ENCODE measurements at places on chromosomes 5 and 9.

GRCh38 chr9:92132501-92132900 is 17.3 kb upstream of the SPTLC1 start:
- DNase-seq, result no peak

DNA sequence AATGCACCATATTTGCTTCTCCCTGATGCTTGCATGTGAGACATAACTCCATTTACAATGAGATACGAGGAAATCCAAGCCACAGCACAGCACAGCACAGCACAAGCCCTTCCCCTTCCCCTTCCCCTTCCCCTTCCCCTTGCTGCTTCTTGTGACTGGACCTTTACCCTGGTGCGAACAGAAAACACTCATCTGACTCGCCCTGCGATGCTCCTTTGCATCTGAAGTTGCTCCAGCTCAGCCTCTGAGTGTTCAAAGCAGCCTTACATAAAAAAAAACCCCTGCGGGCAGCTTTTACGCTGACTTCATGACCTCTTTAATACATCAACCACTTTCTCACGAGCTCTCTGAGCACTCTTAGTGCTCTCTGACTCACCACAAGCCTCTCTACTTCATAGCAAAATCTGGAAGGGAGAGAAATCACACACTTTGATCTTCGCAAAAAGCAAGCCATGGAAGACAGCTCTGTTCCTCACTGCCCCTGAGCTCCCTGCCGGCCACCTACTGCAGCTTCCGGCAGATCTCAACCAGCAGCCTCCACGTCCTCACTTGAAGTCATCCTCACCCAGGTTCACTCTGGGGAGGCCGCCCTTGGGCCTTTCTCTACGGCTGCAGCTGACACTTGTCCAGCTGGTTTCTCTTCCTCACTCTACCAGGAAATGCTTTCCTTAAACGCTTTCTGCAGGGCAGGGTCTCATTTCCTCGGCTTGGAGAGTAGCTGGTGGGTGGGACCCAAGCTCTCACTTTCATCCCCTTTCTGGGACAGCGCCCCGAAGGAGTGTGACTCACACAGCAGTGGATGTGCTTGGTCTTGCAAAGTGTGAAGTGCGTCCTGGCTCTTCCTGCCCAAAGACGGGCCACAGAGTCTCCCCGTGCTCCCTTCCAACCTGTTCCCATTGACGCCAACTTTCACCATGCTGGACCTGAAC is 5.3 kb downstream of the SLC34A1 start:
- no peak for DNase-seq

DNA sequence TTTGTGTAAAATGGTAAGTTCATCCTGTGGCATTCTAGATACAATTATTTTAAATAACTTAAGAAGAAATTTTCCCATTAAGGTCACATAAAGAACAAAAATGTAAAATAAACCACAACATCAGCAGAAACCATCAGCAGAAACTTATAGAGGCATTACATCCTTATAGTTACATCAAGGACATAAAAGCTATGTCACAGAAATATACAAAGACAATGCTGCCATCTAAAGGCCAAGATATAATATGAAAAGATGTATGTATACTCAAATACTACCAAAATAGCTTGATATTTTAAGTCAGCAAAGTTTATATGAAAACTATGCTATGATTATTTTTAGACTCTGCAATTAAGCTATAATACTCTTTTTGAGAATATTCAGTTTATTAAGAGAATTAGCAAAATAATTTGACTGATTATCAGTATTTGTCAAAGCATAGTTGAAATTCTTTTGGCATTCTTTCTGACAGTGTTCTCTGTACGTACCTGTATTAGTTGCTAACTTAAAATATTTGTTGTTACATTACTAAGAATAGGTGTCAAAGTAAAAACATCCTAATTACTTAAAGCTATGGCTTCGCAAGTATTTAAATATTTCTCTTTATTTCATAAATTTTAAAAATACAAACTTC is 36.2 kb downstream of the FBXL17 start:
- no peak for DNase-seq

GRCh38 chr5:157347301-157348048 is 81.6 kb downstream of the CYFIP2 start:
- no peak for DNase-seq

- DNase-seq, result no peak
Observed at GRCh38 chr9:86983620-86984259, 36.4 kb upstream of the GAS1 start.

DNA sequence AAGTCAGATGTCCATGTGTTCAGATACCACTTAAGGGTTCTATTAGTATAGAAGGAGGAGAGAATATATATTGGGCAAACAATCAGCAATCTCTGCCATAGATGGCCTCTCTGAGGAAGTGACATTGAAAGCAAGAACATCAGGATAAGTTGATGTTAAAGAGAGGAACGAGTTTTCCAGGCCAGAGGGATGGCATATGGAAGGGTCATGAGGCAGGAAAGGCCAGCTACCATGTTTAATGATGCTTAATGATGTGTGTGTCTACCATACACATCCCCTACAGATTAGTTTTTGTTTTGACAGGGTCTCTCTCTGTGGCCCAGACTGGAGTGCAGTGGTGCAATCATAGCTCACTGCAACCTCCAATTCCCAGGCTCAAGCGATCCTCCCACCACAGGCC is 63.0 kb downstream of the PTTG1 start:
- DNase-seq, result no peak

- DNase-seq, result no peak
Observed at GRCh38 chr9:132590318-132591182, 8.1 kb downstream of the BARHL1 start.

DNA sequence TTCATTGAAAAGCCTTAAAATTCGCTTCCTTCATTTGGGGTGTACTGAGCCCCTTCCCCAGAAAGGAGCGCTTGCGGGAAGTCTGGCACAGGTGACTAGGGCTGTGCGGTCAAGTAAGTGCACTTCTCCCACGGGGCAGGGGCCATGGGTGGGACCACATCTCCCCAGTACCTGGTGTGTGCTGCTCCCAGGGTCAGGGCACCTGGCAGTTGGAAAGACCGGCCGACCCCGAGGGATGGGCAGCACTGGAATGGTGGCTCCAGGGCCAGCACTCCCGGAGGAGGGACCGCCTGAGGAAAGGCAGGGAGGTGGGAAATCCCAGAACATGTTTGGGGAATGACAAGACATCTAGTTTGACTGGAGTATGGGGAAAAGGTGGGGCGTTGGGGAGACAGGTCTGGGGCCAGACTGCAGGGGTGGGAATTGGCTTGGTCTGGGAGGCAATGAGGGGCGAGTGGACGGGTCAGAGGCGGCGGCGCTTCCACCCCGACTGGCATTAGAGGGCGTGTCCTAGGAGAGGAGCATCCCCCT is 727 bp upstream of the GLIPR2 start:
- no peak for DNase-seq

DNA sequence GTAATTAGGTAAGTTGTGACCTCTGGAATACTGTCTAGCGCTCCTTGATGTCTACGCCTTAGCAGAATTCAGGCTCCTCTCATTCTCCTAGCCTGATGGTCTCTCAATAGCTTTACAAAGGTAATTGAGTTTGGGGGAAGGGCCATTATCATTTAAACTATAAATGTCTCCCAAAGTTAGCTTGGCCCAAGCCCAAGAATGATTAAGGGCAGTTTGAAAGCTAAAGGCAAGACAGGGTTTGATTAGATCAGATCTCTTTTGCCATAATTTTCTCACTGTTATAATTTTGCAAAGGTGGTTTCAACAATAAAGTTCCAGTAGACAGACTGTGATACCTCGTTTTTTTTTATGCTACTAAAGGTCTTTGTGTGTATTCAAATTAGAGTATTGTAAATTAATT is 3.7 kb upstream of the SLC30A5 start:
- DNase-seq, result no peak

GRCh38 chr9:127161081-127161624 is 38.7 kb upstream of the ANGPTL2 start:
- DNase-seq, result no peak

- DNase-seq, result no peak
Observed at GRCh38 chr5:135827965-135828781, 6.3 kb upstream of the SLC25A48 start.

DNA sequence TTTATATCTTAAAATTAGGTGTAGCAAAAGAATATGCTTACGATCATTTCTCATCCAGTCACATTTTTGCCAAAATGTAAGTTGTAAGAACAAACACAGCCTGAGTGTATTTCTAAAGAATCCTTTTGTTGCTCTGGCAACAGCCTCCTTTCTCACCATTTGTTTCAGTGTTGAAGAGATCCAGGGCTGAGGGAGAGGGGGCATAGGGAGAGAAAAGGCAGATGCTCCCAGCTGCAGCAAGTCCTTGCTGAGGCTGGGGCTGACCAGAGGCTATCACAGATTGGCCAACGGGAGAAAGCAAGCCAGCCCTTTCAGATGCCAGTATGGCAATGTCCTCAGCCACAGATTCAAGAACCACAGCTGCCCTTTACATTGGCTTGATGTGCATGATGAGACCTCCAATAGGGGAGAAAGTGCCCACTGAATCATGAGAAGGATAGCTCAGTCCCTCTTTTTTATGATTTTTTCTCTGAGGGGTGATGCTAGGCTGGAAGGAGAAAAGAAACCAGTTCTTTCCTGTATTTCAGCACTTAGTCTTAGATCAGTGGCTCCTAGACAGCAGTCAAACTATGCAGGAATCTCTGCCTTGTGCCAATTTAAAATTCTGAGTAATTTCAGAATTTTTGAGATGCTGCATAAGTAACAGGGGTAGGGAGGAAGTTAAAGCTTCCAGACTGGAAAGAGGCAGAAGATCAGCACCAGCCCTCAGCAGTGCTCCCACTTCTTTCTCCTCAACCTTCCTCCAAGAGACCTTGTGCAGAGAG is 142.1 kb downstream of the LHFPL2 start:
- no peak for DNase-seq

- DNase-seq, result no peak
Observed at GRCh38 chr5:54669285-54669684, 151.7 kb downstream of the SNX18 start.

DNA sequence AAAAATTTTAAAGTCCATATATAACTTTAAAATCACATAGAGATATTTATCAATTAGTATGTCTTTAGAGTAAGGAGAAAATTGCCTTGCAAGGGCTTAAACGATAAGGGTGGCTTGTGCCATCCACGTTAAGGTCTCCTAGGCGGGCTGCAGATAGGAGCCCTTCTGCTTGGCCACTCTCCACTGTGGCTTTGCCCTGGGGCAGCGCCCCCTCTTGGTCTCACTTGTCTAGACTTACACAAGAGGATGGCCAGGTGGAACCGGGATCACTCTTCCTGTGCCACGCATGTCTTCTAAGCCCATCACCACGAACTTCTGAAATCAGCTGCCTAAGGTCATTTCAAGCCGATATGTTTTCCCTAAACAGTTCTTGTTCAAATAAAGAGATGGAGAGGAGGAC is 2.9 kb downstream of the FPGS start:
- DNase-seq, result no peak

DNA sequence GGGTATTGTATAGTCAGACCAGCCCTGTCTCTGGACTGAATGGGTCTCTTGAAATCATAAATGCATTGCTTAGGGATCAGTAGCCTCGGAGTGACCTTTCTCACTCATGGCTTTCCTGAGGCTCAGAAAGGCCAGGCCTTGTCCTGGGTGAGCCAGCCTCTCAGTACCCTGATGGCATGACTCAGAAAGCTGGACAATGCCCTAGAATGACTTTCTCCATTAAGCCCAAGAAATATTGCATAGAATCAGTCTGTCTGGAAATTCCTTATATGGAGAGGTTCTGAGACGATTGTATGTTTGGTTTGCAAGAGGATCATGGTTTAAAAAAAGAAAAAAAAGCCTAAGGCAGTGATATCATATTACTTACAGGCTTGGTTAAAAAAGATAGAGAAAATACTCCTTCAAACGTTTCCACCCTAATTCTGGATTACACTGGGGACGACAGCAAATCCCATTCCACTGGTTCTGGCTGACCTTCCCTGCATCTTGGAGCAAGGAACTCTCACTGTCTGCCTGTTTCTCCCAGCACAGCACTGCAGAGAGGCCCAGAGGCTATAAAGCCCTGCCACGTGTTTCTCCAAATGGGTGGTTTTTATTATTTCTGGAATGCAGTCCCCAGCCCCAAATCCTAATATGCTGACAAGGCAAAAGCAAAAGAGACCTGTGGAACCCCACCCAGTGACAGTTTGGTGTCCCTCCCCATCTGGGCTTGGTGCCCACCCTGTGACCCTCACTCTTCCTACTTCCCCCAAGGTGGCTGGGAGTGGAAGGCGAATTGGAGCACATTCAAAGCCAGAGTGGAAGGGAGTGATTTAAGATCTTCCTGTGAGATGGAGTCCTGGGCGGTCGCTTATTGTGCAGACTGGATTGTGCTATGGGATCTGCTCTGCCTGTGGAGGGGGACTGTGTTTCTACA is 34.4 kb downstream of the MAP1B start:
- no peak for DNase-seq

DNA sequence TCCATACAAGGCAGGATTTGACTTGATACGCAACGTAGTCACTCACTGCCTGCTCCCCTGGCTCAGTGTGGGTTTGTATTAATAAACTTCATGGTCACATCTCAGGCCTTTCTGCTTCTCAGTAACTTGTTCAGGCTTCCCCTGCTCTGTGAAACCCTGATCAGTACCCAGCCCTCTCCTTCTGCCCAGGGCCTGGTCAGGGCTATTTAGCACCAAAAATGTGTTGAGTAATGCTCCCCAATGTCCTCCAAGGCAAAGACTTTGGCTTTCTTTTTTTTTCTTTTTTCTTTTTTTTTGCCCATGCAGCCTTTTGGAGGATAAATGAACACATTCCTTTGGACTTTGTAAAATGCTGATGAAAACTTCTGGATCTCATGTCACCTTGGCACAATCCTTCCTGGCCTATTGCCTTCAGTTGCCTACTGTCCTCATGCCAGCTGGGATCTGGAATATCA is 399.2 kb upstream of the KLF4 start:
- no peak for DNase-seq

DNA sequence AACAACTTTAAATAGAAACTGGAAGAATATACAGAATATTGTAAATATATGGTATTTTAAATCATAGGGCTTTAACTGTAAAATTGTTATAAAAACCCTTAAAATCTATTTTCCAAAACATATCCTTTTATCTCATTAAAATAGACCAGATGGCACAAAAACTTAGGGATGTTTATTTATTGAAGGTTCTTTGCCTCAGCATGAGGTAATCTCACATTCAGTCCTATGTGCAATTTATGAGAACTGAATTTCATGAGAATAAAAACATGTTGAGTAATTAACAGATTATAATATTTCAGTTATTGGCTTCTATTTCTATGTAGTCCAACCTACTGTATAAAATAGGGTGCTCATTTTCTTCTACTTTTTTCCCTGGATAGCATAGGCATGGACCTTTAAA is 329.2 kb upstream of the PRR16 start:
- no peak for DNase-seq

Data from activated T-cell treated with anti-CD3 and anti-CD28 coated beads for 4 hours (primary cell).